ENCODE measurements at places on chromosomes 16 and 17. TPM values are rescaled to one million over a fixed set of nuclear protein-coding genes. Genes with fewer than 3 reads are reported as not detected.

- DNase-seq = no peak
These were observed at the start of gene MMP28 for GRCh38 chr17:35795007-35795870. TSS of gene MMP28 (minus strand) at chr17:35795641. CDS start at chr17:35795377, 264 bp downstream.

- no peak for DNase-seq
These were observed 35.2 kb upstream of the SDK2 start for GRCh38 chr17:73679476-73679875.

GRCh38 chr16:50562657-50563056, 14.5 kb downstream of the NKD1 start:
- no peak for DNase-seq

- DNase-seq = peak; percentile 85
These were observed 13.8 kb downstream of the AANAT start for GRCh38 chr17:76481071-76481655.

DNA sequence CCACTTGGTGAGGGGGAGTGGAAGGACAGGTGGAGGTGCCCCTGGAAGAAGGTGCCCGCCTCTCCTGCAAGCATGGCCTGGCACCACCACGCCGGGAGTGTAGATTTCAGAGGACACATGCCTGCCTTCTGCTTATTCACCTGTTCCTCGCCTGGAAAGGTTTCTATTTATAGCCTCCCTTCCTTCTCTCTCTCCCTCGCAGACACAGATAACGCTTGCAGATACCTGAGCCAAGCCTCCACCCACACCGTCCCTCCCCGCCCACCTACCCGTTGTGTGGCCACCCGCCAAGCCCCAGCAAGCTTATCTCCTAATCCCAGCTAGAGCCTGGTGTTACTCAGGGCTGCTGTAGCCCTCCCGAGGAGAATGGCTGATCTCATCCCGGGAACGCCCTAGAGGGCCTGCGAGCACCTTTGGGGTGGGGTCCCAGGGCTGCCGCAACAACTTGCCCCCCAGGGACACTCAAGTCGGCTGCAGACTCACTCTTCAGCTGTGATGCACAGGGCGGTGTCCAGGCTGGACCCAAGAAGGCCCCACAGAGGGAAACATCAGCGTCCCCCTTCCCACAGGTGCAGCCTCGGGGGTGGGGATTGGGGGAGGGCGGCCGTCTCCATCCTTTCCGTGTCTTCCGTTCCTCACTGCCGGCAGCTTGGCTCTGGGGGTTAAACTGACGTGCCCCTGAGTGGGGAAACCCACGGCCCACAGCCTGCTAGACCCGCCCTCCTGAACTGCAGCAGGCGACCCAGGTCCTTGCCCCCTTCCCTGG, 1.9 kb upstream of the SNAI3 start:
- DNase-seq = no peak

DNA sequence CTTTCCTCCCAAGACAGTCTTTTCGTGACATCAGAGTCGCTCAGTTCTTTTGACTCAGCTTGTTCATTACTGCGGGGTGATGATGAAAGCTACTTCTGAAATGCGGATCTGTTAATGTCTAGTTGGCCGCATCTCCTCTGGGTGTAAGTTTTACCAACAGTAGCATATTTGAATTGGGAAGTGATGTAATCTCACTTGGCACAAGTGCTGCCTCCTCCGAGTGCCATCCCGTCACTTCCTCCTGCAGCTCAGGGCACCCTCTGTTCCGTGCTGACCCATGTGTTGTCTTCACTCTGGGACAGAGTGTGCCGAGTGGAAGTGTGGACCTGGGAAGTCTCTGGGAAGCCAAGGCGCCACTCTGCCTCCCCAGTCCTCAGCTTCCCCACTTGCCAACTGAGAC, 8.9 kb downstream of the ADAD2 start:
- no peak for DNase-seq

- DNase-seq = no peak
These were observed 24.1 kb upstream of the ADORA2B start for GRCh38 chr17:15920758-15921239.

DNA sequence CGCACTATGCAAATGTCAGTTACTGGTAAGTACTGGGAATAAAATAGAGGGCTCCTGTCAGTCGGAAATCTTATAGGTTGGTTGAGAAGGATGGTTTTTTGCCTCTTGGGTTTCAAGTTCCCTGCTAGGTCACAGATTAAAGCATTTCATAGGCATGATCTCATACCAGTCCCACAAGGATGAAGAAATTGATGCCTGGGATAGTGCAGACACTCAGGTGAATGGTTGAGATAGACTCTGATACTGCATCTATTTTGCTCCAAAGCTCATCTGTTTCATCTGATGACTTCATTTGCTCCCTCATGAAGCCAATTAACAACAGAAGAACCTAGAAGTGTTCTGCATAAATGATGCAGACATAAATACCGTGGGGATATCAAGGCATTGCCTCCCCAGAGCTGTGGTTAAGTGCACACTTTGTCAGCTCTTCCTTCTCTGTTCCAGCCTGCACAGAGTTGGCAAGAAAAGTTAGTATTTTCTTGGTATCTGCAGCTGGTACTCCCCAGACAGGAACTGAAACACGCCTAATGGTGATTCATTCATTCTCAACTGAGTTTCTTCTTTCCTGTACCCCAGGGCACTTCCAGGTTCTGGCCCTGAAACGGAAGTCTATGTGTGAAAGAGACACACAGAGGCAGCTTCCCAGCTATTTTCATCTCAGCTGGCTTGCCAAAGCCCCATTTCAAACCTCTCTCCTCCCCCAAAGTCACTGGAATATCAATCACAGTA, 418.3 kb upstream of the SALL1 start:
- no peak for DNase-seq

GRCh38 chr16:46746821-46747776, 1.0 kb downstream of the MYLK3 start:
- no peak for DNase-seq

DNA sequence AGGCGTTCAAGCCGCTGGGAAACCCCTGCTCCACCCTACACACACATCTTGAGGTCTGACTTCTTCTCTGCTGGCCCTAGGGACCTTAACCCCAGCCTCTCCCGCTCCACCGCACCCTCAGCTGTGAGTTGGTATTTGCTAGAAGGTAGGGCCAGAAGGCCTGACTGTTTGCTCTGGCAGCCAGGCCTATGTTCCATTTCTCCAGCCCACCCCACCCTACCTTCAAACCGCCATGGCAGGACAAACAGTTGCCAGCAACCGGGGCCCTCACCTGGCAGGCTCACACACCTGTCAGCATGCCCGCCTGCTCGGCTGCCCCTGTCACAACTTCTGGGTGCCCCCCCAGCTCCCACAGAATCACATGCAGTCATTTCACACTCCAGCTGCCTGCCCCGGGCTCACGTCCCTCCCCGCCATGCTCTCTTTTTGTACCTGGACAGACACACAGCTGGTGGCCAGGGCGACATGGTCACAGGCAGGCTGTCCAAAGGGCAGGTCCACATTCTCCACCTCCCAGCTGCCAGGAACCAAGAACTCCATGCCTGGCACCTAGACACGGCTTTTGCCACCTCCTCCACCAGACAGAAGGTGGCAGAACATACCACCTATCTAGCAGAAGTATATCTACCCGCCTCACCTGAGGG, 2.6 kb upstream of the ATP2A3 start:
- peak; percentile 90 for DNase-seq

DNA sequence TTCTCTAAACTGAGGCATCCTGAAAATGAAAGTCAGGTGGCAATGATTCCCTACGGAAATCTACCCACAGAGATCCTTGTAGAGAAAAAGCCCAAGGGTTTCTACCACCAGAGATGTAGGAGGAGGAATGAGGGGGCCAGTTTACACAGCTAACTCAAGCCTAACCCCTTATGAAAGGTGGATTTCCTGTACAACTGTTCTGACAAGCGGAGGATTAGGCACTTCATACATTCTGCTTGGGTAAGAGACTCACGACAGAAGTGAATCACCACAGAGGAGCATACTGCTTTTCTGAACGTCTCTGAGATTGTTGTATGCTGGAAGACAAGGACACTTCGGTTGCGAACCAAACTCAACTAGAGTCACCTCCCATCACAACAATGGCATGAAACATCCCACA, 72.7 kb downstream of the SMG6 start:
- DNase-seq = no peak

DNA sequence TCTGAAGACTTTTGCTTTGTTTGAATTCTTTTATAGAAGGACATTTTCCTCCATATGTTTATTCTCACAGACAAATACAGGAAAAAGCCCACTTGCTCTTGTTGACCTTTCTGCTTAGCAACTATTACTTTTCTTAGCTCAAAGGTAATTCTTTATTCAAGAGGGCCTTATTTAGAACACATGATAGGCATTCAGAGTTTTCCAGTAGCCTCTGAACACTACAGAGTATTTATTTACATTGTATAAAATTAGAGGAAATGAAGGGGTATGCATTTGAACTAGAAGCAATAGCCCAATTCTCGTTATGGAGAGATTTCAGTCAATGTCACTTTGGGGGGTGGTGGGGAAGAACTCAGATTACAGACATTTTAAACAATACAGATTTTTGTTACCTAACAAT, 581.7 kb downstream of the KCNJ2 start:
- DNase-seq = no peak

DNA sequence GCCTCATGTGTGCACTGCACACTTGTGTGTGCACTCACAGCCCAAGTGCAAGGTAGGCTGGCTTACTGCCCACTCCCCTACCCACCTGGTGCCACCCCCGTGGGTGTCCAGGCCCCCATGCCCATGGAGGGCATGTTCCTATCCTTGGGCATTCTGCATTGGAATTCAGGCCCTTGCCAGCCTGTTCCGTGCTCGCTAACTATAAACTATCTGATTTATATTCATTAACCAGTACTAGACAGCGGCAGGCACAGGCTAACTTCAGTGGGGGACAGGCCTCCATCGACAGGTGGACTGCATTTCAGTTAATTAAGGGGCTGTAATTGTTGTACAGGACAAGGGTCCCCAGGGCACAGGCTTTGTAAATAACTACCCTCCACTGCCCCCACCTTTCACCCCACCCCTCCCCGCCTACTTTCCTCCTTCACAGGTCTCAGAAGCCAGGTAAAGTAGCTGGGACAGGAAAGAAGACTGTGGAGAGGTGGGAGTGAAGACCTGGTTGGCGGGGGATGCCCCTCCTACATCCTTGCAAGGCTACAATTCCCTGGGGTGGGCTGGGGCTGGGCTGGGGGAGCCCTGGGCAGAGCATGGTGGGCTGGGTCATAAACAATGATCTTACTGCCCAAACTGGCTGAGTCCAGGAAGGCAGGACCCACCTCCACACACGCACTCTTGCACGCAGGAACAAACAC, 119.0 kb upstream of the LHX1 start:
- no peak for DNase-seq

- no peak for DNase-seq
These were observed 37.4 kb upstream of the EMP2 start for GRCh38 chr16:10617662-10618420.

Gene CCL23
- not detected for total RNA-seq

Gene TBC1D3I
- total RNA-seq = not detected

Gene WNT9B
- total RNA-seq = not detected

Gene GPR139
- not detected for total RNA-seq

Data from Karpas-422 (cell line).